ENCODE measurements at places on chromosomes 5 and 9.
A peak's percentile ranks its signal among the peaks of the same experiment; 100 is the strongest.

DNA sequence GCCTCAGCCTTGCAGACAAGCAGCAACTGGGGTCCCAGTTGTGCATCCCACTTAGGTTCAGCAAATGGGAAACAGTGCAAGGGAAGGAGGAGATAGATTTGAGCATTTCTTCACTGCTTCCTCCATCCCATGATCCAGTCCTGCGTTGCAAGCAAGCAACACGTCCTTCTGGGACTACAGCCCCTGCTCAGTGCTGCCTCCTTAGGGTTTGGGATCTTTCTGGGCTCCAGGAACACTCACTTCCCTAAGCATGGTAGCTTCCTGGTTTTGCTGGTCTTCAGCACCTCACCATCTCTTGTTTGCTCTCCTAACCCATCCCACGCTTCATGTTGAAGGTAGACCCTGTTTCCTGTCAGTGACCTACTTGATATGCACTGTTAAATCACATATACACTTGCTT, 444.7 kb downstream of the MED10 start:
- DNase-seq, result no peak

GRCh38 chr5:180909782-180910181, 10.8 kb downstream of the BTNL8 start:
- no peak for DNase-seq

- peak; percentile 42 for DNase-seq
Observed at GRCh38 chr9:99103901-99104458, 933 bp upstream of the TGFBR1 start.

GRCh38 chr5:133220851-133221674, 169.2 kb downstream of the HSPA4 start:
- DNase-seq, result peak; percentile 50

DNA sequence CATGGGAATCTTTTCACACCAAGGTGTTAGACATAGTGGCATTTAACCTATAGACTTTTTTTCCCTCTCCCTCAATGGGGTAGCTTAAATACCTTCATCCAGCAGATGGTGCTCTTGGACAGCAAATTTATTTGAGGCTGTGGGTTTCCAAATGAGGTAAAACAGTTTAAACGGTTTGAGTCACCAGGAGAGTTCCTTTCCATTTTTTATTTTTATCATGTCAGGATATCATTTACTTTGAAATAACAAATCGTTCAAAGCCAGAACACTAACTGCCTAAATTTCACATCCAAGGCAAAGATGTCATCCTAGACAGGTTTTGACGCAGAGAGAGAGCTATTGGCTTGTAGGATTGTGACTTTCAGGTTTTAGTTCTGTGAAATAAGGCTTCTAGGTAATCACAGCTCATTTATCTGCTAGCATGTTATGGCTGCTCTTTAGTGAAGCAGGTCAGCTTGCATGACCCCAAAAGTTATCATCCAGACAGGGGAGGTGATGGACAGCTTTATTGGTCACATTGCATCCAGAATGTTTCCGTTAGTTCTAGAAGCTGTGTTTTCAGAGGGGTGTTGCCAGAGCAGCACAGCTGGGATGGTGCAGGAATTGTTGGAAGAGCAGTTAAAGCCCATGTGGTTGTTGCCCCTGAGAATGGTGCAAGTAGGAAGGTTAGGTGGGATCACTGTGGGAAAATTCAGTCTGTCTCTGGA, 69.8 kb downstream of the KDM4C start:
- peak; percentile 31 for DNase-seq

DNA sequence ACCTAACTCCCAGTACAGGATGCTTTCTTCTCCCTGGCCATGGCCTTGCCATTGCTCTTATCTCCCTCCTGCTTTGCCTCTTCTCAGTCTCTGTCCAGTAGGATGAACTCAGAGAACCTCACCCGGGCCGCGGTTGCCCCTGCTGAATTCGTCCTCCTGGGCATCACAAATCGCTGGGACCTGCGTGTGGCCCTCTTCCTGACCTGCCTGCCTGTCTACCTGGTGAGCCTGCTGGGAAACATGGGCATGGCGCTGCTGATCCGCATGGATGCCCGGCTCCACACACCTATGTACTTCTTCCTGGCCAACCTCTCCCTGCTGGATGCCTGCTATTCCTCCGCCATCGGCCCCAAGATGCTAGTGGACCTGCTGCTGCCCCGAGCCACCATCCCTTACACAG, at the start of gene OR5C1:
TSS of gene OR5C1 (plus strand) at position 103 of the 400 bp plus-strand sequence. CDS start at position 103, 0 bp downstream.
- no peak for DNase-seq

DNA sequence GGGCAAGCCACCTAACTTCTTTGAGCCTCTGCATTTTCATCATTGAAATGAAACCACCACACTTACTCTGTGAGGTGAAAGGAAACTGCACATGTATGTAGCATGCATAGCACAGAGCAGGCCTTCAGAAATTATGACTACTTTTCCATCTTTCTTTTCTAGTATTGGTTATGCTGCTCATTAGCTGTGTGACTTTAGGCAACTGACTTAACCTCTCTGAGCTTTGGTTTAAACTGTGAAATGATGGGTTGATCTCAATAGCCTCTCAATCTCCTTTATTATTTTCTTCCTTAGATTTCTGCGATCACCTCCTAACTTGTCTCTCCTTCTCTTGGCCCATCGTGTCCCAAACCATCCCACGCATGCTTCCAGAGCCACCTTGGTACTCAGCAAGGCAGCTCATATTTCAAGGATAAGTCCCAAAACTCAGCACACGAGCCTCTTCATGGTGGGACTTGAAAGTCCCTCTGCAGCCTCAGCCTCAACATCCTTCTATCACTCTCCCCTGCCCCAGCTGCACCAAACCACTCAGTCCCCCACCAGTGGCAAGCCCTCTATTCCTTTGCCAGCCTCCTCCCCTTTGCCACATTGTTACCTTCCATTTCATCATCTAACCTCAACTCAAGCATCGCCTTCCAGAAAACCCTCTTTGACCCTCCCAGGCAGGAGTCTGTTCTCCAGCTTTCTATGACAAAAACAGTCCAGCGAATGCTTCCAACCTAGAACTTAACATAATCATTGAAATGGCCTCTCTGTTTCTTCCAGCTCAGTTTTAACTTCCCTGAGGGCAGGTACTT, 60.3 kb upstream of the DNAH5 start:
- DNase-seq, result no peak

- DNase-seq, result no peak
Observed at GRCh38 chr9:92663951-92664350, 6.0 kb downstream of the IPPK start.

GRCh38 chr9:92328225-92328624, 2.5 kb downstream of the CENPP start:
- peak; percentile 61 for DNase-seq

GRCh38 chr5:145479857-145480256, 355.3 kb downstream of the PRELID2 start:
- DNase-seq, result no peak

- DNase-seq, result peak; percentile 82
Observed at GRCh38 chr5:132283423-132284043, 10.7 kb upstream of the SLC22A4 start.

DNA sequence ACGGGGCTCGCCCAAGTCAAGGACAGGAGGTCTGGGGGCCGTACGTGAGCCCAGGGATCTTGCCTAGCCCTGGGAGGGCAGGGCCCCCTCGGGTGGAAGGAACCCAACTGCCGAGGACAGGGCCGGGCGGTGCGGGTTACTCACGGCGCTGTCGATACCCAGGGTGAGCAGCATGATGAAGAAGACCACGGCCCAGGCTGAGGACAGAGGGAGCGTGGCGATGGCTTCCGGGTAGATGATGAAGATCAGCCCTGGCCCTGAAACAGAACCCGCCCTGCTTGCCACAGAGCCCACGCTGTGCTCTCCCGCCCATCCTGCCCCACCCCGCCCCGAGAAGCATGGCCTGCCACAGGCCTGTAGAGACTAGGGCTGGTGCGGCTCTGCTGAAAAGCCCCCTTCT, 34.1 kb downstream of the SLC6A3 start:
- DNase-seq, result no peak

DNA sequence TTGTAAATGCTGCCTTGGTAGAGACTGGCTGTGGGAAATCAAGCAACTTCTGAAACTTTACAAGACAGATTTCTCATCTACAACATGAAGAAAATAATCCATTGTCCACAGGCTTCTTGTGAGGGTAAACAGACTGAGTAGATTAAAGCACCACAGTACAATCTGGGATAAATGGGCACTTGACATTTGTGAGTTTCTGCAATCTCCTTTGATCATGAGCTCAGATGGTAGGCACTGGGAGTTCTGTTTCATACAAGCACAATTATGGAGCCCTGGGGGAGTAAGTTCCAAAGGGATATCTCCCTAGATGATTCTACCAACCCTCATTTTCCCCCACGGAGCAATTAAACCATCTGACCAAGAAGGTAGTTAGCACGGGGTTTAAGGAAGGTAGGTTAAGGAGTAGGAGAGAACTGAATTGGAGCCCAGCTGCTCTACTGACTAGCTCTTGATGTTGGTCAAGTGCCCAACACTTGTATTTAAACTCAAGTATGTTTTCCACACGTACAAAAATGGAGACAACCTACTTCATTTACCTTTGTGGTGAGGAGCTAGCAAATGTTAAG, 479.5 kb upstream of the TNC start:
- no peak for DNase-seq

- DNase-seq, result peak; percentile 5
Observed at GRCh38 chr9:137354845-137355760, 53.0 kb upstream of the NRARP start.

DNA sequence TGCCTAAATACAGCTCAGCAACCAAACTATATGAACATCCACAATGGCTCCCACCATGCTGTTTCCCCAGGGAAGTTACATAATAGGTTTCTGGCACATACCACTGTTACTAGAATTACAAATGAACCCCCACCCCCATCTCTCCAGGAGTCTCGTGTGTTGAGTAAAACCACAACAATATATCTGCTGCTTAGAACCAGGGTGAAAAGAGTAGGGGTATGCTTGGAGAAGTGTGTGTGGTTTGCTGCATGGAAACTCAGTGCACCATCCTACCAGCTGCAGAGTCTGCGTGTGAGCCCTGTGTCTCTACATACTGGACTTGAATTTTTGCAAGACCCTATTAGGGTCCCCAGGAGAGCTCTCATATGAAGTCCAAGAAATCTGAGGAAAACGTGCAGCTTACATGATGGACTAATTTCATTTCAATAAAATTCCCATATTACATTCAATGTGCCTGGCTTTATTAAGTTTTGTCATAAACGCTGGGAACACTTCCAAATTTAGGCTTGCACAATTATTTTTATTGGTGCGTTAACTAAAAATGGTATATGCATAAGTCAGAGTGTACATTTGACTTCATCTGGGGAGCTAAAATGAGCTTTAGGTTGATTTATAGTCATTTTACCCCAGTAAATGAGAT, 104.5 kb upstream of the NFIB start:
- DNase-seq, result no peak

DNA sequence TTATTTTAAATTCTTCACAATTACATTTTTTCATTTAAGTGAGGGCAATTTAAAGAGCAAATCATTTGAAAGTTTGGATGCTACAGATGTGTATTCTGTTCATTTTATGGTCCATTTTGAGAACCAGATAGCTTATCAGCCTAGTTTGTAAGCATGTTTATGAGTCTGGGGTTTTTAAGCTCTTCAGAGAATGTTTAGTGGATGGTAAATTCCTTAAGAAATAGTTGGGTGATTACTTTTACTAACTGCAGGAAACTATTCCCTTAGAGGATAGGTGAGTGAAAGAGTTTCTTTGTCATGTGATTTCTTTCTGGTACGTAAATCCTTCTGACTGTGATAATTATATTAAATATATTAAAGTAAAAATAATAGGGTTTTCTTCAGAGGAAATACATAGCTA, 17.6 kb downstream of the RASGRF2 start:
- DNase-seq, result no peak

- DNase-seq, result no peak
Observed at GRCh38 chr5:68533051-68533450, 317.5 kb downstream of the PIK3R1 start.

DNA sequence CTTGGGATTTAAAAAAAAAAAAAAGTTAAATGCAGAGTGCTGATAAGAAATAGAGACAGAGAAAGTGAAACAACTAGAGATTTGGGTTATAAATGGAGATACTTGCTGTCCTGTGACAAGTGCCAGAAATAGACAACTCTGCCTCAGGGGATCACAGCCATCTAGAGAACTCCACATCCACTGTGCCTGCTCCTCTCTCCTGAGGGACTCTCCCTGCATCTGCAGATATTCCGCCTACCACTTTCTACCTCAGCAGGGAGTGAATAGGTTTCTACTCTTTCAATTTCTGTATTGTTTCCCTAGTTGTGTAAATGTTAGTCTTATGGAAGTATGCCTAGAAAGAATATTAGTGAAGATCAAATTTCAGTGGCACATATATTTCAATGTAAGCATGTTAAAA, 307.2 kb downstream of the HTR1A start:
- no peak for DNase-seq

GRCh38 chr5:143200781-143201398, 202.6 kb downstream of the NR3C1 start:
- peak; percentile 43 for DNase-seq

GRCh38 chr9:38066914-38067858, 1.8 kb downstream of the SHB start:
- no peak for DNase-seq

DNA sequence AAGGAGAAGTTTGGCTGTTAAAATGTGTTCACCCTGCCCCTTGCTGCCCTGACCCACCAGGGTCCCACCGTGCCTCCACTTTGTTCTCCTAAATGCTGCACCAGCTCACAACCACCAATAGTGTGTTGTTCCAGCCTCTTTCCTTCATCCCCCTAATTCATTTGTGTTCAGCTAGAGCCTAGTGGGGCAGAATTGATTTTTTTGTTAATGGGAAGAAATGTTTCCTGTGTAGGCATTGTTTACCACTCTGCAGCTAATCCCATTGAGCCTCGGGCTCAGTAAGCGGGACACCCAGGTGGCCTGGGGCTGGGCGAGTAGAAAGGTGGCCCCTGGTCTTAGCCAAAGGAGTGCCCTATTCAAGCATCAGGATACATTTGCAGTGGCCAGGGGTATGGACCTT, 127.6 kb downstream of the MVB12B start:
- DNase-seq, result no peak

GRCh38 chr9:22028394-22028793, 19.3 kb upstream of the CDKN2B start:
- DNase-seq, result no peak

GRCh38 chr9:108445431-108446071, 410.2 kb downstream of the ACTL7B start:
- DNase-seq, result no peak

DNA sequence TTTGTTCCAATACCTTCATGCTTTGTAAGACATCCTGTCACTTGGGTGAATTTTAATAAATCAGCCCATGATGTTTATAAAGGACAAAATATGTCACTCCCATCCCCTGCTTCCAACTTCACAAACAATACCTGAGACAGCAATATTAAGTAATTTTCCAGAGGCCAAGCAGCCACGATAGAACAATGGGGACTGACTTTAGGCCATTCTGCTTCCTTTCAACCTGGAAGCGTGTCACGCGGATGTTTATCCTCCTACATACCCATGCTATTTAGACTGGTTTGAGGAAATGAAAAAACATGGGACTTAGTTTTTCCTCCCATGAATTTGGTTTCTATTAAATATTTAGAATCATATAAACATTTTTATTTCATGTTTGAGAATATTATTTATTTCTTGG, 82.9 kb downstream of the GRAMD2B start:
- DNase-seq, result no peak

- peak; percentile 57 for DNase-seq
Observed at GRCh38 chr5:151202381-151203139, 21.3 kb downstream of the CCDC69 start.

GRCh38 chr5:181233801-181234454, 9.8 kb downstream of the RACK1 start:
- DNase-seq, result no peak
